ENCODE measurements at places on chromosomes 5 and 9.

- no peak for DNase-seq
Observed at GRCh38 chr9:121322037-121322736, 47.9 kb downstream of the STOM start.

GRCh38 chr5:154189819-154190594, 526 bp upstream of the GALNT10 start:
- DNase-seq: peak; percentile 87

DNA sequence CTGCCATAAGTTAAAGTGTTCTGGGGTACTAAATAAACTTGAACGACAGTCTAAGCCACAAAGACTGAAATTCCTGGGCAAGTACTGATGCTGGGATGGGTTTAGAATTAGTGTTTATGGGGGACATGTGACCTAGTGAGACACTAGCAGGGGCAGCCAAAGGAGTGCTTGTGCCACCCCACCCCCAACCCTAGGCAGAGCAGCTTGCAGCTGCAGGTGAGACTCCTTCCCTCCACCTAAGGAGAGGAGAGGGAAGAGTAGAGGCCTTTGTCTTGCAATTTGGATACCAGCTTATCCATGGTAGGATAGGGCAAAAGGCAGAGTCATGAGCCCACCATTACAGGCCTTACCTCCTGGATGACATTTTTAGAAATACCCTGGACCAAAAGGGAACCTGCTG, 28.7 kb upstream of the PDE4D start:
- no peak for DNase-seq

DNA sequence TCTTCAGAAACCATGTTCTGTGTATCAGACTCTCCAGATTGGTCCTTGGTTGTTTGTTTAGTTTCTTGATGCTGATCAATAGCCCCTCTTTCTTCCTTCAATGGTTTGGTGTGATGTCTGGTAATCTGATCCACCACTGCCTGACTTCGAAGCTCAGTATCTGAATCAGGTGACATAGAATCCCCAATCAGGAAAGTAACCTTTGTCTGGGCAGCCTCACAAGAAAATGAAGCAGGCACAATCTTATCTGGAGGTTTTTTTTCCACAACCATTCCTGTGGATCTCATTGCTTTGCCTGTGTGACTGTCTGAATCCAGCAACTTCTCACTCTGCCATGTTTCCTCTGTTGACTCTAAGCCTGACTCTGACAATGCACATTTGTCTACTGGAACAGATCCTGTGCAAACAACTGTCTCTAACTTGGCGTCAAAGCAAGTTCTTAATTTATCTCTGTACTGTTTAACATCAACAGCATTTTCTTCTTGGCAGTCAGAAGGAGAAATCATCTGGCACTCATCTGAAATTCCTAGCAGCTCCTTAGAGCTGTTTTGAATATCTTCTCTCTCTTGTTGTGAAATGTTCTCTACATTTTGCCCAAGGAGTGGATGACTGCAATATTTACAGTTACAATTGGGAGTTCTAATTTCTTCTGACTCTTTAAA, 37.1 kb upstream of the RAPGEF6 start:
- no peak for DNase-seq

DNA sequence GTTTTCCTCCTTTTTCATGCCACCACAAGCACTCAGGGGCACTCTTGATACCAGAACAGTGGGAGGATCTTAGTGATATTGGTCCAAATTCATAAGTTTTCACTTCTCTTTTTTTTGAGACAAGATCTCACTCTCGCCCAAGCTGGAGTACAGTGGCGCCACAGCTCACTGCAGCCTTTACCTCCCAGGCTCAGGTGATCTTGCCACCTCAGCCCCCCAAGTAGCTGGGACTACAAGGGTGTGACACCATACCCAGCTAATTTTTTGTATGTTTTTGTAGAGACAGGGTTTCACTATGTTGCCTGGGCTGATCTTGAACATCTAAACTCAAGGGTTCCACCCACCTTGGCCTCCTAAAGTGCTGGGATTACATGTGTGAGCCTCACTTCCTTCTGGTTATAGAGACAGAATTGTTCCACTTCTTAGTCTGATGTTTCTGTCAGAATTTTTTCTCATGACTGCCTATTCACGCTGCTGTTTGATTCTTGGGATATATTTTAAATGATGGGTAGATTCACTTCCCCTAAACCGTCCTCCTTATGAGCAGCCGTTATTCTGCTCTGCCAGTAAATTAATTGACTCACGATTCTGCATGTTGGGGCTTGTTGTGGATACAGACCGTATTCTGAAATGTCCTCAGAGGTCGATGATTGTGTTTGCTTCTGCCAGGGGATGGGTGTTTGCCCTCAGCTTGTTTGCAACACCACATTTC, 30.8 kb downstream of the MTAP start:
- peak; percentile 41 for DNase-seq

DNA sequence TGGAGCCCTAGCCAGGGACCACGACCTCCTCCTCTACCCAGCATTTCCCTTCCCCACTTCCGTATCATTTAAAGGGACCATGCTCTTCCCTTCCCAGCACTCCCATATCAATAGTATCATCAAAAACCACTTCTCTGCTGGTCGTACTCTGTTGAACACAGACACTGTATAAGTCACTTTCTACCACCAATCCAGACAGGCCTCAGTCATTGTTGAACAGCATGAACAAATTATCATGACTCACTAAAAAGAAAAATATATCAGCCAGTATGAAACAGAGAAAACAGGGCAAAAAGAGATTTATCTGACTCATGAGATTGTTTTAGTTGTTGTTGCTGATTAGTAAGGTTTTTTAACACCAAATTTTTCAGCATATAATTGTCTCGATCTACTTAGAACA, 89.8 kb downstream of the CDKN2A start:
- DNase-seq: no peak

- DNase-seq: no peak
Observed at GRCh38 chr5:84729326-84729725, 344.6 kb upstream of the EDIL3 start.

DNA sequence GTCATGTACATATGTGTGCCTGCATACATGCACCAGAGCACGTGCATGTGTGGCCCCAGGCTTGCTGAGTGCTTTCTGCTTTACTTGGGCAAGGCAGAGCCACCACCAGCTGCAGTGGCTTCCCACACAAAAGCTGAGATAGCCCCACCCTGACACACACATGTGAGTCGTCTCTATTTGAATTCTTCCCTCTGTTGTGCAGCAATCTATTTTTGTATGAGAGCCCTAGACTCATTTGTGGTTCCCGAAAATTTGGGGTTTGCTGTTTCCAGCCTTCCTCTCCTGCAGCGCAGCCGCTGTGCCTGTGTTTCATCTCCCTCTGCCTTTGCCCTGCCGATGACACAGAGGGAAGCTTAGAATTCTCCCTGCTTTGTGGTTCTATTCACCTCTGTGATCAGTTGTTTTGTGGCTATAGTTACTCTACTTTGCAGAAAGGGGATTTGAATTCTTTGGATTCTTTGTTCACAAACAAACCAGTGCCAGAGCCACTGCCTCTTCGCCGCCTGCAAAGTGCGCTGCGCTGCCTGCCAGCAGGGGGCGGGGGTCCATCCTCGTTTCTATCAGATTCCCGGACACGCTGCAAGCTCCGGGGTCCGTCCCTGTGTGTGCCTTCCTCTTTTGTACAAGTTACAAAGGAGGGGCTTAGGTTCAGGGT, 95.8 kb upstream of the DAP start:
- peak; percentile 13 for DNase-seq

GRCh38 chr5:83433891-83434290, 37.7 kb upstream of the VCAN start:
- no peak for DNase-seq

Measured in CD4-positive, alpha-beta T cell treated with Interleukin-1 beta for 1 hour (primary cell).